Kidney tubule cell (primary cell): ENCODE measurements at places on chromosomes 2 and 18.

DNA sequence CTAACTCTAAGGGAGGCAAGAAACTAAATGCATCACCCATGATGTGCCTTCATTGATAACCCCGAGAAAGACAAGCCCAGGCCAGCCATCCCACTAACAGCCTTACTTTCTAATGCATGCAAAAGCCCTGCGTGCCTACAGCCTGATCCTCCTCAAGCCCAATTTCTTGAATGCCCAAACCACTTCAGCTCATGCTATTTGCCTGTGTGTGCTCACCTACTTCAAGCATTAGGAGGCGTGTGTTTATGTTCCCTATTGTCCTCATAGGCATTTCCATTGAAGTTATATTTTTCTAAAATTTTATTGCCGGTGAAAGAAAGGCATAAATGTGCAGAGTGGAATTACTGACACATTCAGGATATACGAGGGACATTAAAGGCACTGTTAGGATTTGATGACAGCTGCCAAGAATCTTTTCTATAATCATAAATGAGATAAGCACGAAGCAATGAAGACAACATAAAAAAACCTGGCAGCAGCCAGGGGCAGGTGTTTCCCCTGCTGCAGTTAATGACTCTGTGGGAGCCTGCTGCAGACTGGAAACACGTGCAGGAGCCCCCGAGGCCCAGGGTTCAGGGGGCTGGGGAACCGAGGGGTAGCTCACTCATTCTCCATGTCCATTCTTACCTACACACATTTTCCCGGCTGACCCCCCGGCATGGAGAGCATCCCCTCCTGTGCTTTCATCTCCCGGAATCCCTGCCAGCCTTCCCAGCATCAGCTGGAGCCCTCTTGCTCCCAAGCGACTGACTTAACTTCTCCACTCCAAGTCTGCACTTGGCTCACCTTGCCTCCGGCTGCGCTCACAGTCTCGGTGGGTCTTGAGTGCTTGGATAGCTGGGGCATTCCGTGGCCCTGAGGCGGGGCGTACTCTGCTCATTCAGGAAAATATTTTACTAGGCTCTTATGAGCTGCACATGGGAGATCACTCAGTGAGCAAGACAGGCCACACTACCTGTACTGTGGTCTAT lies 292.3 kb upstream of the SIX2 start:
- DNase-seq = no peak

- peak; percentile 29 for DNase-seq
Observed at GRCh38 chr2:157627594-157628476, 829 bp downstream of the ACVR1C start.

- peak; percentile 89 for DNase-seq
Observed at GRCh38 chr18:34592961-34593382, 117.1 kb upstream of the DTNA start.

GRCh38 chr2:106054880-106055655 lies 139.0 kb downstream of the UXS1 start:
- DNase-seq = no peak

DNA sequence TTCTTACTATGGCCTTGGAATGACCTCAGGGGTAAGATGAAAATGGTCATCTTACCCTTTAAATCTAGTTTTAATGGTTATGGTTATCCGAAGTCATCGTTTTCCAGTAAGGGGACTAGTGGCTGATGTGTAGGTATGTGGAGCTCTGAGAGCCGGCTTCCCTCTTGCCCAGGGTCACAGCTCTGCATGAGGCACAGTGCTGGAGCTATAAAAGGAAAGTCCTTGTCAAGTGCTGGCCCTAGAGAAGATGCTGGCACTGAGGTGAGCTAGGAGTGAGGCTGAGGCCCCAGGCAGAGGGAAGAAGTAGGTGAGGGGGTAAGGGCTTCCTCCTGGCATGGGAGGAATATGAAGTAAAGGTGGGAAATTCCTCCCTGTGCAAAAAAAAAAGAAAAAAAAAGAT lies 35.0 kb downstream of the SMARCAL1 start:
- no peak for DNase-seq

GRCh38 chr2:217978536-217979150 lies 24.2 kb downstream of the TNS1 start:
- peak; percentile 24 for DNase-seq

GRCh38 chr2:191703079-191703725 lies 25.3 kb downstream of the NABP1 start:
- DNase-seq = peak; percentile 58

- no peak for DNase-seq
Observed at GRCh38 chr2:150812066-150812465, 324.6 kb upstream of the RND3 start.
